ENCODE measurements at places on chromosomes 5 and 9.

GRCh38 chr5:143886651-143887638 lies 75.0 kb downstream of the HMHB1 start:
- peak; percentile 17 for DNase-seq

DNA sequence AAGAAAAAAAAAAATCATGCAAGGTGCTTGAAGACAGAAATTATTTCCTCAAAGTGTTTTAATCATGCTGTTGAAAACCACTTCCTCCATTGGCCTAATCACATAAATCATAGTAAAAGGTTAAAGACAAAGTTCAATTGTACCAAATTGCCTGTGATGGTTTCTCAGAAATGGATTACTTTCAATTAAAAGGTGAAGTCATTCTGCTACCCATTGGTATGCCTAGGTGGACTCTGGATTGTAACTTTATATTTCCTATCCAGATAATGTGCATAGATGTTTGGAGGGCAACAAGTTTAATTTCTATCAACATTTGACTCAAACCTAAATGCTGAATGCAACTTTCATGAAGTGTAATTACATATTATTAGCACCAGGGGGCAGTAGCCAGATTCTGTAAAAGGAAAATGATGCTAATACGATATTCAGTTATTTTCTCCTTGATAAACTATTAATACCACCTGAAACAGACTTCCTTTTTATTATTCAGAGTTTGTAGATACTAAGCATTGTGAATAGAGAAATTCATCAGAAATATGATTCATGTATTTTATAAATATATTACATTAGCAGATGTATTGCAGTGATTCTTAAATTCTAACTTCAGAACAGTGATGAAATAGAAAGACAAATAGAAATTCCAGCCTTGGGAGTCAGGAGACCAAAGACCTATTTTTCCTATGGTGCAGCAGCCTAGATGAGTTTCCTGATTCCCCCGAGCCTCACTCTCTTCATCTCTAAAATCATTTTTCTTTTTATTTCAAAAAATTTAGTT lies 148.2 kb downstream of the CAAP1 start:
- peak; percentile 51 for DNase-seq

DNA sequence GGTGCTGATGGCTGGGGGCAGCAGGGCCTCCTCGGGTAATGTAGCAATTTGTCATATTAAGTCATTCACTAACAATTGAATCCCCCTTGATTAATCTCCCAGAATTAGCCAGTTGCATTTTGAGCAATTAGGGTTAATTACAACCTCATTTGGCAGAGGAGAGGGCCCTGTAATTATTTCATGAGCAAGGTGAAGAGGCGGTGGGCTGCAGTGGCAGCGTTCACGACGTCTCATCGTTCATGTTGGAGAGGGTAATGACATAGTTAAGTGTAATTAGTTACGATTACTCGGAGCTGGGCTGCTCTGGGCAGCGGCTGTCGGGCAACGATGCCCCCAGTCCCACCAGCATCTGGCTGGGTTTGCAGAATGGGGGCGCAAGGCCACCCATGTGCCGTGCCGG lies 46.0 kb downstream of the NEK6 start:
- no peak for DNase-seq

DNA sequence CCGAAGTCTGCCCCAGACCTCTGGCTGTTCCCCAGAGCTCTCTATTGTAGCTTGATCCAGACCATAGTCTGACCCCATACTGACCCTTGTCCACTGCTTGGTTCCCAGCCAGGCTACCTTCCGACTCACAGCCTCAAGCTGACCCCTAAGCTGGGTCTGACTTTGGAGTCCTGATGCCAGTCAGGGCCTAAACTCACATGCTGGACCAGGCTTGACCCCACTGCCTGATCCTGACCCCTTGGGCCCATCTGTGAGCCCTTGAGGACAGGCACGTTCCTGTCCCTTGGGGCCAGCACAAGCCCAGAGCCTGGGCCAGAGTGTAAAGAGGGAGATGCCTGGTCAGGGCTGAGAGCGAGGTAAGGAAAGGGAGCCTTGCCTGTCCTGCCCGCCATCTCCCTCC lies 32.7 kb upstream of the ENHO start:
- DNase-seq, result no peak

DNA sequence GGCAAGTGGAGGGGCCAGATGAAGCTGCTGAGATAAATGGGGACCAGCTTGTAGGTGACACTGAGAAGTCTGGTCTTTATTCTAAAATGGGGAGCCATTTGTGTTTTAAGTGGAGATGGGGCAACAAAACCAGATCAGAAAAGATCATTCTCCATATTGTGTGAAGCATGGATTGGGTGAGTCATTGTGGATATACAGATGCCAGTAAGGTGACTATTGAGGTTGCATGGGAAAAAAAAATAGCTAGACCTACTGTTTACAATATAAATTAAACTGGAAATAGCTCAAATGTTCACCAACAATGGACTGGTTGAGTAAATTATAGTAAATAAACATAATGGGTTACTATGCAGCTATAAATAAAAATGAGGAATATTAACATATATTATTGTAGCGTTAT lies 5.4 kb upstream of the MAP1B start:
- DNase-seq, result no peak

- DNase-seq, result peak; percentile 50
Observed at GRCh38 chr9:95506678-95507463, 9.9 kb downstream of the PTCH1 start.

GRCh38 chr5:124418390-124418789 lies 328.0 kb downstream of the ZNF608 start:
- DNase-seq, result no peak

DNA sequence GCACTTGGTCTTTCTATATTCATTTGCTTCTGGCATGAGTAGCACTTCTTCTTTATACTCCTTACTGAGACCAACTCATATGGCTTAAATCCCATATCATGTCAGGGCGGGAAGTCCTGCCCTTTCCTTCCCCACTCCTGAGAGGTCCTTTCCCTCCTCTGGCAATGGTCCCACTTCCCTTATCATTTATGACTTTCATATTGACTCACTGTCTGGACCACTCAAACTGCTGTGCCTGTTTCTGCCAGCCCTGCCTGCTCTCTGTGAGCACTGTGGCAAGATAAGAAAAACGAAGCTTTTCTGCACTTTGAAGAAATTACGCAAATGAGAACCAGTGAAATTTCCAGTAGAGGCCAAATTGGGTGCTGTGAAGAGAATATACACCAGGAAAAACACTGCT lies 58.1 kb downstream of the ZNF474 start:
- no peak for DNase-seq

GRCh38 chr5:66810848-66811261 lies 214.7 kb downstream of the MAST4 start:
- peak; percentile 40 for DNase-seq

- DNase-seq, result no peak
Observed at GRCh38 chr9:121296213-121297127, 28.5 kb downstream of the GSN start.

GRCh38 chr9:36597412-36598178 lies 24.9 kb downstream of the MELK start:
- peak; percentile 32 for DNase-seq

- DNase-seq, result no peak
Observed at GRCh38 chr5:76942581-76942980, 10.3 kb upstream of the CRHBP start.

- DNase-seq, result no peak
Observed at GRCh38 chr5:71631070-71631469, 43.9 kb downstream of the MCCC2 start.

GRCh38 chr9:14447103-14447502 lies 133.2 kb upstream of the NFIB start:
- no peak for DNase-seq

DNA sequence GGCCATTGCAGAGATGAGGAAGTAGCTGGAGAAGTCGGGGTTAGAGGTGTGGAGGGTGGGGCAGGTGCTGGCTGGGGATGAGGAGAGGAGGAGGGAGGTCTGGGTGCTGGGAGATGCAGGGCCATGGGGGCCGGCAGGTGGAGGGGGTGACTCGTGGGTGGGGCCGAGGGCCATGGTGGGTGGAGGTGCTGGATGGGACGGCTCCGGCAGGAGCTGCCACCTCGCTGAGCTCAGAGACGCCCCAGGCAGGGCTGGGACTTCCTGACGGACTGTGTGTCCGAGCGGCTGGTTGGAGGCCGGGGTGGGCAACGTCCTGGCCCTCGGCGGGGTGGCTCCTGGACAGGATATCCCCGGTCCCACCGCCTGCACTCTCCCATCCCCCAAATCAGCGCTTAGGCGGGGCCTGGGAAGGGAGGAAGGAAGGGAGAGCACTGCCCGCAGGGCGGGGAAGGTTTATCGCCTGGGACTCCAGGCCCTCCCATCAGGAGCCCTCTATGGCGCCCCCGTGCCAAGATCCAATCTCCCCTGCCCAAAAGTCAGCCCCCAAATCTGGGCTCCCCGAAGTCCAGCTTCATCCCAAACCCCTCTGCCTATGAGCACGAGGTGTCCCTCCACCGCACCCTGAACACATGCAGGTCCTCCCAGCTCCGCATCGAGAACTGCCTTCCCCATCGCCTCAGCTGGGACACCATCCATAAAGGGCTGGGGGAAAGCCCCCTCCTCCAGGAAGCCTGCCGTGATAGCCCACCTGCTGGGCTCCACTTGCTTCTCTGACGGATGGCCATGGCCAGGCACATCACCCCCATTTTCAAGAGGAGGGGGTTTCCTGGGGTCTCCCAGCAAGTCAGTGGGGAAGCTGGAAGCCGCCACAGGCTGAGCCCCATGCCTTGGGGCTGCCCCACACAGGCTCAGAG lies 58.3 kb upstream of the NOTCH1 start:
- DNase-seq, result no peak

GRCh38 chr9:89657295-89657694 lies 52.5 kb downstream of the GADD45G start:
- no peak for DNase-seq

DNA sequence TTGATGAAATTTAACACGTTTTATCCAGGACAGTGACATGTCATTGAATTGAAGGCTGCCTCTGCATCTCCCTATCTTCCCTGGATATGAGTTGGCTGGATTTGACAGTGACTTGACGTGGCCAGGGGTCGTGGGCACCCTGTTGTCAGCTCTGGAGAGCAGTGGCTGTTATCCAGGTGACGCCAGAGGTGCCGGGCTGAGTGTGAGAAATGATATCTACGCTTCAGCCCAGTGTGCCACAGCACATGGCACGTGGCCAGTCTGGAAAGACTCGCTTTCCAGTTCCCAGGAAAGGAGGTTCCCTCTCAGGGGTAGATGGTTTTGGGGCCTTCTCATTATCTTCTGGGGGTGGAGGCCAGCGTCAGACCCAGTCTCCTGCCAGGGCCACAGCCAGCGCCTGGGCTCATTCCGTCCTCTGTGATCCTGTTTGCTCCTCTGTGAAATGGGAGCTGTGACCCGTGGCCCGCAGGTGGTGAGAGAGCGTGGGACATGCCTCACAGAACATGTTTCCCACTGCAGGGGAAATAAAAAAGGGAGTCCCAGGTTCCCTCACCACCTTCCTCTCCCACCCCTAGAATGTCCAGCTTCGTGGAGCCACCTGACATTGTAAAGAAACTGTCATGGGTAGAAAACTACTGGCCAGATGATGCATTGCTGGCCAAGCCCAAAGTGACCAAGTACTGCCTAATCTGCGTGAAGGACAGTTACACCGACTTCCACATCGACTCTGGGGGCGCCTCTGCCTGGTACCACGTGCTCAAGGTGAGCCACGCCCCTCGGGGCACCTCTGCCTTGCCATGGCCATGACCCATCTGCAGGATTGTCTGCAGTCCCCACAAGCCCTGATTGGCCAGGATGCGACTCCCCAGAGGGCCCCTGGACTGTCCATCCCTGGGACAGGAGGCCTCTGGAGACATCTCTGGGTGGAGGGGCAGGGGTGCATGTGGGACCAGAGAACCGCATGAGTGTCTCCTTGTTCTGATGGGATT lies 76.5 kb downstream of the PHF2 start:
- no peak for DNase-seq

- no peak for DNase-seq
Observed at GRCh38 chr5:143239882-143240518, 163.5 kb downstream of the NR3C1 start.

- no peak for DNase-seq
Observed at GRCh38 chr9:37908283-37908682, 4.4 kb upstream of the SLC25A51 start.

DNA sequence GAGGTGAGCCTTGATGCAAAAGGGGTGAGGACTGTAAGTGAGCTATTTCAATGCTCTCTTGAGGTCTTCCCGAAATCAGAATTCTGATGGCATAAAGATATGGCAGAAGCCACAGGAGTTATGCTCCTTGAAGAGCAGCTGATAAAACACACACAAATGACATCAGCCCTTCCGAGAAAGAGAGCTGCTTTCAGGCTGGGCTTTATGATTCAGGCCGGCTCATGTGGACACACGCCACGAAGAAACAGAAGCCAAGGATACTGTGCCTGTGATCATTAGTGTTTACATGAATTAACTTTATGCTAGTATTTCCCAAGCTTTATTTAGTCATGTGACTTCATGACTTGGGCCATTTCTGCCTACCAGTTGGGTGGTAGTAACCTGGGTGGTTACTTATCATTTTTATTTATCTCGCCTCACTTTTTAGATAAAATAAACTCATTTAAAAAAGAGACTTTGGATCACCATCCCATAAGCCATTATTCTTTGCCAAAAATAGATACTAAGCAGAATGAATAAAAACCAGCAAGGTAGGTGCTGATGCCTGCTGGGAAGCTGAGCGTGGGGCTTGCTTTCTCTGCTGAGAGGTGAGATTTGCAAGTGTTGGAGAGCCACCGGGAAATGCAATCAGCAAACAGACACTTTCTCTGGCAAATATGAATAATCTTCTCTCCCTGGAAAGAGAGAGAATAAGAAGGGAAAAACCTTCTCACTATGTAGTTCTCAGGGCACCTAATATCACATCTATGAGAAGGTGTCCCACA lies 73.0 kb upstream of the SLC25A51 start:
- DNase-seq, result no peak

GRCh38 chr5:81205058-81205457 lies 28.1 kb upstream of the CKMT2 start:
- DNase-seq, result no peak

DNA sequence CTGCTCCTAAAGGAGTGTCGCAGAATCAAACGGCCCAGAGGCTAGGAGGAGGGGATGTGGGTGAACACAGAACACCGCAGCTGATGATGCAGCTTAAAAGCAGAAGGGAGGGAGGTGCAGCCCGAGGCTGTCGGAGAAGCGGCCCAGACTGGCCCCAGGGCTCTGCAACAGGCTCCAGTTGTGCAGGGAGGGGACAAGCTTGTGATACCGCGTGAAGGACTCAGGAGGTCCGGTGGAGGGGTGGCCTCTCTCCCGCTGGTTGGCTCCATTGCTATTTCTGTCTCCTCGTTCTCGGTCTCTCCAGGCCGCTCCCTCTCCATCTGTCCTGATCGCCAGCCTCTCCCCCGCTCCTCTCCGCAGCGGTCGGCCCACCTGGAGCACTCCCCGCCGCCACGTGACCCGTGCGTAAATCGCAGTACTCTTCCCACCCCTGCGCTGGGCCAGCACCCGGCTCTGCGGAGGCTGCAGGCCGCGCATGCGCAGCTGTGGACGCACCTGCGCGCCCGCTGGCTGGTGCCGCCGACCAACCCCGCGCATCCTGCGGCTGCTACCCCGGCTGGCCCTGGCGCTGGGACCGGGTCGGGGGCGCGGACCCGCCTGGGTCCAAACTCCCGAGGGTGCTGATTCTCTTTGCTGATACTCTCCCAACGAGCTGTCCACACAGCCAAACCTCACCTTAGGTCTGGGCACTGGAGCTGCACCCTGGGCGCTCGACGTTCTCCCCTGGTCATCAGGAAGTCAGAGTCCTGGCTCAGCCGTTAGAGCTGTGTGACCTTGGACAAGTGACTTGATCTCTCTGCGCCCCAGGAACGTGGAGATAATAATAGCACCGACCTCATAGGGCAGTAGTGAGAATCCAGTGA lies 3.7 kb upstream of the STXBP1 start:
- DNase-seq, result peak; percentile 73
